Endodermal cell (in vitro differentiated cells): ENCODE measurements at places on chromosomes 6 and 20. TPM values are rescaled to one million over a fixed set of nuclear protein-coding genes. Genes with fewer than 3 reads are reported as not detected.
A peak's percentile ranks its signal among the peaks of the same experiment; 100 is the strongest.

DNA sequence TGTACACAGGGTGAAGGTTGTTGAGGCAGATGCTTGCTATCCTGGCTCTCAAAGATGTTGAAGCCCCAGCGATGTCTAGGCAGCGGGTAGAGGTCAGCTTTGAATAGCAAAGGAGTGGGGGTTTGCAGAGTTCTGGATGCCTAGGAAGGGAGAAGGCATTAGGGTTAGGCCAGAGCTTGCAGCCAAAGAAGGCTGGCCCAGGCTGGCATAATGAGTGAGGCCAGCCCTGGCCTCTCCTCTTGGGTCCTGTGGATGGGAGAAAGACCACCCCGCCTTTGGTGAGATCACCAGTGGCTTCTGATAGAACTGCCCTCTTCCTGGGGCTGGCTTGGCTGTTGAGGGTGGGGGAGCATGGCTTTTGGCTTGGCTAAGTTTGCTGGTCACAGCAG lies 406 bp upstream of the WFDC5 start:
- no peak for DNase-seq

DNA sequence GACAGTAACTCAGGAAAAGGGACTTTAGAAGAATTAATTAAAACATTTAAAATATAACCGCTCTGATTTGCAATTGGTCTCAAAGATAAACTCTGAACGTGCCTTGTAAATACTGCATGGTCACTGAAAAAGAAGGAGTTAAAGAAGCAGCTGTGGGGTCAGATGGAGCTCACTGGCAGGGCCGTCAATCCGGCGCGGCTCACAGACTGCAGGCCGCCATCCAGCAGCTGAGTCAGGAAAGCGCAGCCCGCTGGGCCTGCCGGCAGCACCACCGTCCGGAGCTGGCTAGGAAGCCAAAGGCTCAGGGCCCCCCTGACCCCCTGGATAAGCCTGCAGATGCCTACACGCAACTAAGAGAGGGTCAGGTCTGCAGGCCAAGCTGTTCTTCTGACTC lies 54.2 kb upstream of the FRMD1 start:
- DNase-seq, result peak; percentile 58

DNA sequence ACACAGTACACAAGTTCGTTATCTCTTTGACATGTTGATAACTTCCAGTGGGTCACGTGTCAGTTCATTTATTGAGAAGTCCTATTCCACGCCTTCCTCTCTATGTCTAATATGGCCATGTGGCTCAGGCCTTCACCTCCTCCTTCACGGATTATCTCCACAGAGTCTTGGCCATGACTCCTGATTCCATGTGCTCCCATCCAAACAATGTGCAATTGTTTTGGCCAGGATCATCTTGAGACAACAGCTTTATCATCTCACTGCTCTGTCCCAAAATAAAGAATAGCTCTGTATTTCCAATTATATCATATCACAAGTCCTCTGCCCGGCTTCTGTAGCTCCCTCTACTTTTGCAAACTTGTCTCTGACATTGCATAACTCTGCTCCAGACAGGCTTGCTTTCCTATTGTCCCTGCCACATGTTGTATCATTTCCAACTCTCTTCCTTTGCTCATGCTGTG lies 11.1 kb upstream of the TXNDC5 start:
- DNase-seq, result no peak

DNA sequence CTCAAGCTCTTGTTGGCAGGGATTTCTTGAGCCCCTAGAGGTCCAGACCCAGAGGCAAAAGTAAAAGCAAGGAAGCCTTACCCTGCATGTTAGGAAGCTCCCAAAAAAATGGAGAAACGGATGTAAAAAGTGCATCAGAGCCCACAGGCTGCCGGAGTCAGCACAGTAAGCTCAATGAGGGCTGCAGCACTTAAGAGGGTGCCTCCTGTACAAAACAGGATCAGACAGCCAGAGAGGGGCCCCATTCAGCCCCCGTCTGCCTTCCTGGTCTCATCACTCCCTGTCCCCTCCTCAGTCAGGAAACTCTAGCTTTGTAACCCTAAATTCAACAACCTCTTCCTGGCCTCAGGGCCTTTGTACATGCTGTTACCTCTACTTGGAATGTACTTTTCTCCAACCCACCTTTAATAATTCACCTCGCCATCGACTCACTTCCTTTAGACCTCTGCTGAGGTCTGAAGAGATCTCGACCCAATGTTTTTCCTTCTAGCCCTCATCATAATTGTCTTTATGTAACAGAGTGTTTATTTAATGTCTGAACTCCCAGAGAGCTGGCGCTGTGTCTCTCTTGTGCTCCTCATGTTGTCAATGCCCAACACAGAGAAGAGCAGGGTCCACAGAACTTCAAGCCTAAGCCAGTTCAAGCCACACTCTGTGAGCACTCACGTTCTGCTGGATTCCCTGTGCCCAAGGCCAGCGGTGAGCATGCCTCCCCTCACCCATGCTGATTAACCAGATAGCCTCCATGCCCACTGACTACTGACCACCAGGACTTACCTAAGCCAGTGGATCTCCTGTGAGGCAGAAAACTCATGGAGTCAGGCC lies 2.8 kb upstream of the PLCG1 start:
- DNase-seq, result no peak

The HCK gene
- 0.14 and 0.24 TPM in 2 replicates for total RNA-seq

- DNase-seq, result no peak
Observed at GRCh38 chr6:85574932-85575598, 18.6 kb downstream of the SNX14 start.

GRCh38 chr20:8066662-8067061 lies 47.1 kb upstream of the TMX4 start:
- DNase-seq, result no peak

The TMEM14C gene
- 118 to 142 TPM (median 129 TPM) in 3 replicates for total RNA-seq

DNA sequence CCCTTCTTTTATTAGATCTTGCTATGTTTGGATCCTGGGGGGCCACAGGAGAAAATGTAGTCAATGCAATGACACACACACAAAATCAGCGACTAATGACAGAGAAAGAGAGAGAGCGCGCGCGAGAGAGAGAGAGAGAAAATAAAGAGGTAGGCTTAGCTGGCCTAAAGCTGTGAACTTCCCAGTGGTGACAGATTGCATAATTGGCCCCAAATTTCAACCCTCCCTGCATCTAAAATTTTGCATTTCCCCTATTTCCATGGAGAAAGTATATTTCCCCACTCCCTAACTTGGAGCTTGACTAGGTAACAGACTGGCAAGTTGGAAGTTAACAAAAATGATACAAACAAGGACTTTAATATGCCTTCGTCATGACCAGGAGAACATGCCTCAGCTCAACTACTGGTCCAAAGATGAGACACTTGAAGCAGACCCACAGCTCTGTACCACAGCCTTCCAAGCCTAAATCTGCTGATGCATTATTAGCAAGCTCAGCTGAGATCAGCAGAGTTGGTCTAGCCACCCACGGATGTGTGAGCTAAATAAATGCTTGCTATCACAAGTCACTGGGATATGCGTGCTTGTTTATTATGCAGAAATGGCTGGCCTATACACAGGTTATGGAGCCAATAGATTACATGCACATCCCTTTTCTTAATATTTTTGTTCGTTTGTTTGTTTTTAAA lies 118.1 kb upstream of the PRDM1 start:
- no peak for DNase-seq

DNA sequence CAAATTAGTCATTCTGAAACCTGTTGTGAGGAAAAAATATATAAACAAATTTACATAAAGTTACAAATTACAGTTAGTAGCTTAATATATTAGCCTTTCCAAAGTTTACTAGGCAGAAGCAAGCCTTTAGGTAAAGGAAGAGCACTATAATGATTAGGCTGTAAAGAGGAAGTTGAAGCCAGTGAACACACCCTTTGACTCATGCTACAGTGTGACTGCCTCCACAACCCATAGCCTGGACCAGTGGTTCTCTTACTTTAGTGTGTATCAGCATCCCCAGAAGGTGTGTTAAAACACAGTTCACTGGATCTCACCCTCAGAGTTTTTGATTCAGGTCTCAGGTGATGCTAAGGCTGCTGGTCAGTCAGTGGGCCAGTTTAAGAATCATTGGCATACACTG lies 91.4 kb upstream of the DEFB112 start:
- no peak for DNase-seq

GRCh38 chr20:18323705-18324104 lies 35.4 kb downstream of the ZNF133 start:
- peak; percentile 68 for DNase-seq

DNA sequence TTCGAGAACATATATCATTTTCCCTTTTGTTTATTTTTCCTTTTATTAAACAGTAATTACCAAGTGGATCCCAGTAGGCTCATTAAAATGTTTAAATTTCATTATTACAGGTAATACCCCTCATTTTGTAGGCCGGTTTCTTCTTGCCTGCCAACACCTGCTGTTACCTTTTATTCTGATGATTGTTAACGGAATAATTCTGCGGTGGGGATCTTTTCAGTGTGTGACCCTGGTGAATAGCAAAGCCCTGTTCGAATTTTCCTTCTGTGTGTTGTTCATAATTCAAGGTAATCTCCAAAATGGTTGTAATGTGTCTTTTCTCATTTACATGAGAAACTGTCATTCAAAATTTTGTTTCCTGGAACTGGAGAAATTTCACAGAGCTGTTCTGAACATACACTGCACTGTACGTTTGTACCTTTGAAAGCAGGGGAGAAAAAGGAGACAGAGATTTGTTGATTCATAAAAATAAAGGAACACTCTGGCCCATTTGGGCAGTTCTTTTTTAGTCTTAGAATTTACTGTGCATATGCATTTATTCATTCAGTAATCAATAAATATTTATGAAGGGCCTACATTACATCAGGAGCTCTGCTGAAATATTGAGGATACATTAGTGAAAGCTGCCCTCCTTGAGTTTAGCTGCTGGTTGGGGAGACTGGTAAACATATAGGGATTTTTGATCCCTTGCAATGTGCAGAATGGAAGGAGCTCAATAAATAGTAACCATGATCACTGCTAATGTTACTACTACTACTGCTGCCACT lies 502.0 kb downstream of the QKI start:
- no peak for DNase-seq

GRCh38 chr6:164531736-164532135 lies 777.7 kb downstream of the C6orf118 start:
- no peak for DNase-seq

The ARG1 gene
- total RNA-seq, result 0.16 TPM in 1 of 2 replicates, not detected in the other

The VAPB gene
- total RNA-seq, result 47.5 to 55.8 TPM (median 51.0 TPM) in 3 replicates

DNA sequence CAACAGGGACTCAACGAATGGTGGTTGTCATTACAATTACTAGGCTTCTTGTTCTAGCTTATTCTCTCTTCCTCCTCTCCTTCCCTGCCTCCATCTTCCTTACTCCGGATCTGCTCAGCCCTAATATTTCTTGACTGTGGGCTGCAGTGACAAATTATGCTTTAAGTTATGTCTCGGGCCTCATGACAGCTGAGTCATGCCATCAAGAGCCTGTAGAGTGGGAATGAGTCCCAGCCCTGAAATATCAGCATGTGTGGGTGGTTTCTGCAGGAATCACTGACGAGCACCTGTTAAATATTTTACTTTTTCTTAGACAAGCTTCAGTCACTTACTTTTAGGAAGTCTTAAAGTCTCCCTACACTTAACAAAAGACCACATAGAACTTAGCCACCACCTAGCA lies 83.1 kb upstream of the CBLN4 start:
- no peak for DNase-seq

DNA sequence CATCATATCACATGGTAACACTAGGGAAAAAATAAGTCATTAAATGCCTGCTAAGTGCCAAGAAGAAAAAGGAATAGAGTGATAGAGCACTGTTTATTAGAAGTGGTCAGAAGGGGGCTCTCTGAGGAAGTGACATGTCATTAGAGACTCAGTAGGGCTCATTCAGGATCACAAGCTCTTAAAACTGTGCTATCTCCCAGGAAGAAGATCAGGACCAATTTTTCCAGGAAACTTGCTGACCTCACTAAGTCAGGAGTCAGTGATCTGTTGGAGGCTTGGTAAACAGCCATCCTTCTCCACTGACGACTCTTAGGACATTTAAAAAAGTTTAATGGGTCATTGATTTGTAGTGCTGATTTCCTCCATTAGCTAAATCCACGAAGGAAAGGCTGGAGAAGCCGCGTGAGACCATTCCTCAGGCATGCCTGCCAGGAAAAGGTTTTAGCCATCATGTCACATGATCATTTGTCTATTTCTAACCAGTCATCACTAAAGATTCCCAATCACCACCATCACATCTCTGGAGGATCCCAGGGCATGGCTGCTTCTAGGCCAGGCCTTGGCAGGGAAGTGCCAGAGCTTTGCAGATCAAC lies 5.9 kb upstream of the PTPN1 start:
- no peak for DNase-seq

DNA sequence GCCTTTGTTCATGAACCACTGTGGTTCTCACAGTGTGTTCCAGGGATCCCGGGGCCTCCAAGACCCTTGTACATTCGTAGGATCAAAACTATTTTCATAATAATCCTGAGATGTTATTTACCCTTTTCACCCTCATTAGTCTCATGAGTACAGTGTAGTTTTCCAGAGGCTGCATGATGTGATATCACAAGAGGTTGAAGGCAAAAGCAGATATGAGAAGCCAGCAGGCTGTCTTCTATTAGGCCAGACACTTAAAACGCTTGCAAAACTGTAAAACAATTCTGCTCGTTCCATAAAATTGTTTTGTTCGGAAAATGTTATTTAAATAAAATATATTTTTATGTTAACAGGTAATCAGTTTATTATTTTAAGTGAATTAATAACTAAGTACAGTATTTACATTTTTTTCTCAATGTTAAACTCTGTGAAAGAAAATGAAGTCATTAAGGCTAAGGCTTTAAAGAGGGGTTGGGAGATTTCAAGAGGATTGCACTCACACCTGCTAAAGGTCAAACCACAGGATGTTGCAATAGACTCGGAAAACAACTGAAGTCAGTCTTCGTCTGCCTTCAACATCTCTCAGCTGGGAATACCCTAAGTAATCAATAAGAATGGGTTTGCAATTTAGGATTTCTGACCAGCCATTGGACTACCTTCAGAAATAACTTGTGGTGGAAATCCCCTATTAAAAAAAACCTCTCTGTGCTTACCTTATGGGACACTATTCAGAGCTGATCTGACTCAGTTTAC lies 474.2 kb downstream of the KIF16B start:
- DNase-seq, result no peak

GRCh38 chr6:164152611-164153010 lies 738.1 kb downstream of the QKI start:
- no peak for DNase-seq

DNA sequence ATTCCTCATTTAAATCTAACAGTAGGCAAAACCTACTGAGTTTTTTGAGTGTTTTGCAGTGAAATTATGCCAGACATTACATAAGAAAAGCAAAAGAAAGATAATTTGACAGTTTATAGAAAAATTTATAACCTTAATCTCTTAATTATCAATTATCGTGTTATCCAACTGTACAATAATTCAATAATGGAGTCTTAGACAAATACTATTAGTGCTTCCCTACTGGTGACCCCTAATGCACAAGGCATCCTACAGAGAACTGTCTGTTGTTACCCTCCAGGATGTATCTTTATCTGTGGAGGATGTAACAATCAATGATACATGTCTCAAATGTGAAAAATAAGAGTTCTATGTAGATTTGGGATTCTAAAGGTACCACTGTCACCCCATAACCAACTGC lies 1687.6 kb downstream of the GRIK2 start:
- no peak for DNase-seq

DNA sequence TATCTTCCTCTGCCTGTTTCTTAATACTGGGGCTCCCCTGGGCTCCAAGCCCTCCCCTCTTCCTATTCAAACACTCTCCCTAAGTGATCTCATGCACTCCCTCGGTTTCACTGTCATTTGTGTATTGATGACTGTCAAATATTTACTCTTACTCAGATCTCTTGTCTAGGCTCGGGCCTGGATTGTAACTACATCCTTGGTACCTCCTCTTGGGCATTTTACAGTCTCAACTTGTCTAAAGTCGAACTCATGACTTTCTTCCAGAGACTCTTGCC lies 189.4 kb upstream of the PRDM1 start:
- DNase-seq, result no peak

GRCh38 chr6:37535759-37536490 lies 36.2 kb upstream of the CCDC167 start:
- peak; percentile 79 for DNase-seq

- DNase-seq, result no peak
Observed at GRCh38 chr6:26019261-26019830, 56.7 kb downstream of the TRIM38 start.
